Stimulated activated memory B cell treated with anti-CD40 and anti-IgM and Interleukin-4, amounts not matched to agents 10 μg/mL and 1 μg/mL and 100 μg/mL, for 72 hours (primary cell): ENCODE measurements at places on chromosomes 5 and 9.

GRCh38 chr9:120408680-120409258 lies 171.2 kb downstream of the CDK5RAP2 start:
- no peak for ATAC-seq

DNA sequence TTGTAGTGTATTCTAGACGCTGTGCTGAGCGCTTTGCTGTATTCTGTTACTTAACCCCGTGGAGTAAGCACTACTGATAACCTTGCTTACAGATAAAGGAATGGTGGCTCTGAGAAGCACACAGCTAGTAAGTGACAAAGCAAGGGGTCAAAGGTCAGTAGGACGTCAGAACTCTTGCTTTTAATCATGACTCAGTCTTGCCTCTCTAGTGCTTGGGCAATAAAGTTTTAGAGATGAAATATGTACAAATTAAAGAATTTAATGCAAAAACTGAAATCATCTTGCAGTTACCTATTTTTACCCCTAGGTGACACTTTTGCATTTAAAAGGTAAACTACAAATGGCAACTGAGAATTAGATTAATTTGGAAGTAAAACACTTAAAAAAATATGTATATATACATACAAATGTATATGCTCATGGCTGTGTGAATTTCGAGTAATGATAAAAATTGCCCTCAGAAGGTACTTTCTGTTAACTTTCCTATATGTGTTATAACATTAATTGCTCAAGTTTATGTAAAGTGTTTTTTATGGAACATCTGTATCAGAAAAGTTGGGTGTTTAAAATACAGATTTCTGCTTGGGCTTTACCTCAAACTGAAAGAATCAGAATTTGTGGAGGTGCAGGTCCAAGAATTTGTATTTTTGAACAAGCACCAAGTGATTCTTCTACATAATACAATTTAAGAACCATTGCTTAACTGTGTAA lies 175.1 kb upstream of the DAB2 start:
- no peak for ATAC-seq

GRCh38 chr5:14105718-14106410 lies 37.3 kb upstream of the TRIO start:
- no peak for ATAC-seq

- no peak for ATAC-seq
Measured at GRCh38 chr5:153823036-153823435, 215.7 kb downstream of the FAM114A2 start.
